ENCODE measurements at places on chromosomes 16 and 17.

DNA sequence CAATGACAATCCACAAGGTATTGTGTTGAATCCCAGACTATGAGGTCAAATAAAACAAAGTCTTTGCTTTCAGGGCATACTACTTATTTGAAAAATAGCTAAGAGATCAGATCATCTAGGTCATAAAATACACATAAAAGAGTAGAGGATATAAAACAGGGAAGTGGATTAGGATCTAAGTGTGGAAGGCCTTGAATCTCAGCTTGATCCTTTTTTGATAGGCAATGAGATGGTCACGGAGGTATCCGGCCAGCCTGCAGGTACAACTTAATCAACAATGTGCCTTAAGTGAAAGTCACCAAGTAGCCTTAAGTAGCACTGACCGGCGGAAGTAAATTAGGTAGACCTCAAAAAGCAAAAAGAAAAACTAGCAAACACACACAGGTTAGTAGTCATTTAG is 901.7 kb downstream of the KCNJ2 start:
- DNase-seq: no peak

- DNase-seq: no peak
Measured at GRCh38 chr16:57185446-57185944, 344 bp downstream of the PSME3IP1 start.

DNA sequence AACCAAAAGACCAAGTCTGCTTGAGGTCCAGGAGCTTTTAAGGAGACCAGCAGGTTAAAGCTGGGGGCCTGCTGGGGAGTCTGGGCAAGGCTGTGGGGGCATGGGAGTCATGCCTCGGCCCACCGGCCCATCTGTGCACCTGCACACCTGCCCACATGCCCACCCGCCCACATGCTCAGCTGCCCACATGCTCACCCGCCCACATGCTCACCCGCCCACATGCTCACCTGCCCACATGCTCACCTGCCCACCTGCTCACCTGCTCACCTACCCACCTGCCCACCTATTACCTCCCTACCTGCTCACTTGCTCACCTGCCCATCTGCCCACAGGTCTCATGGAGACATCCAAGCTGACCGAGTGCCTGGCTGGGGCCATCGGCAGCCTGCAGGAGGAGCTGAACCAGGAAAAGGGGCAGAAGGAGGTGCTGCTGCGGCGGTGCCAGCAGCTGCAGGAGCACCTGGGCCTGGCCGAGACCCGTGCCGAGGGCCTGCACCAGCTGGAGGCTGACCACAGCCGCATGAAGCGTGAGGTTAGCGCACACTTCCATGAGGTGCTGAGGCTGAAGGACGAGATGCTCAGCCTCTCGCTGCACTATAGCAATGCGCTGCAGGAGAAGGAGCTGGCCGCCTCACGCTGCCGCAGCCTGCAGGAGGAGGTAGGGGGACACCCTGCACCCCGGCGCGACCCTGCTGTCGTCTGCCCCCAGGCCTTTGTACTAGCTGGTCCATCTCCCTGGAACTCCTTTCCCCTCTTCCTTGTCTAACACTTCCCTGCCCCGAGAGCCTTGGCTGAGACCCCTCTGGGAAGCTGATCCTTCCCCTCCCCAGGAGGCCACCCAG is 14.0 kb downstream of the CARD14 start:
- DNase-seq: no peak

DNA sequence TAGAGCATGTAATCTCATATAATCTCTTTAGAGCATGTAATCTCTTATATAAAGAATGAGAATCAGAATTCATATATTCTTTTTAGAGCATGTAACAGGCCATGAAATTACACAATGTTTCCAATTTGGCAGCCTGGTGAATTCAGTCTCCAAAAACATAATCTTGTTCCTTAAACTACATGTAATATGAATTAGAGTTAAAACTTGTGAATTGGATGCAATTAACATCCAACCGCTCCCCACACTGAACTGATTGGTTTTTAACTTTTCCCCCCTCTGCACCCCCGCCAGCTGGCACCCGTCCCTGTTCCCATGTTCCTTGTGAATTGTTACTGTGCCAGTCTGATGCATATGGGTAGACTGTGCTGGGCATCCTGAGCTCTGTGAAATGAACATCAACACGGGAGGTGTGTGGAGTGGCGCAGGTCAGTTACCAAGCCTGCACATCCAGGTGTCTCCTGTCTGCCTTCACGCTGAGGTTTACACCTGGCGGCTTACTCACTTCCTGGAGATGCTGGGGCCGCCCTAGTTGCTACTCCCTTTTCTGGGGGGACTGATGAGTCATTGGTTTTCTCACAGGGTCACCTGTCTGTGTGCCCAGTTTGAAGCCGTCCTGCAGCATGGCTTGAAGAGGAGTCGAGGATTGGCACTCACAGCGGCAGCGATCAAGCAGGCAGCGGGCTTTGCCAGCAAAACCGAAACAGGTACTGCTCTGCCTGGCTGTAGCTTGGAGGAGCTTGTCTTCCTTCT is 50.4 kb downstream of the SNX29 start:
- DNase-seq: no peak

- DNase-seq: no peak
Measured at GRCh38 chr17:32492648-32493289, 6.0 kb downstream of the CDK5R1 start.

- DNase-seq: no peak
Measured at GRCh38 chr16:4979736-4980660, 21.9 kb downstream of the SEC14L5 start.

DNA sequence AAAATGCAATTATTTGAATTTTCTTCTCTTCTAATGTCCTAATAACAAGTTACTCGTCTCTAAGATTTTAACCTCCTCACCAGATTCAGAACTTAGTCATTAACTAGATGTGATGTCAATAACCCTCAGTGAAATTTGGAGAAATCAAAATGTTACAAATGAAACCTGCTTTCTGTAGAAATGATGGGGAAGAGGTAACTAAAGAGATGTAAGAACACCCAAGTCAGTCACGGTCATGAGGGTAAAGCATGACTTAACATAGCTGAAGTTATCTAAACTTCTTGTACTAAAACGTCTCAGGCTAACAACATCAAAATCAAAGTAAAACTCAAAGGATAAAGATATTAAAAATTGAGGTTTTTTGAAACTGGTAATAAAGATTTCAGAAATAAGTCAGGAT is 9.7 kb downstream of the RNFT1 start:
- DNase-seq: no peak

GRCh38 chr17:79410681-79411080 is 200.2 kb downstream of the RBFOX3 start:
- DNase-seq: no peak

- DNase-seq: no peak
Measured at GRCh38 chr17:78357672-78358537, 2.0 kb downstream of the SOCS3 start.

GRCh38 chr17:9703781-9704082 is 58.4 kb downstream of the USP43 start:
- no peak for DNase-seq

DNA sequence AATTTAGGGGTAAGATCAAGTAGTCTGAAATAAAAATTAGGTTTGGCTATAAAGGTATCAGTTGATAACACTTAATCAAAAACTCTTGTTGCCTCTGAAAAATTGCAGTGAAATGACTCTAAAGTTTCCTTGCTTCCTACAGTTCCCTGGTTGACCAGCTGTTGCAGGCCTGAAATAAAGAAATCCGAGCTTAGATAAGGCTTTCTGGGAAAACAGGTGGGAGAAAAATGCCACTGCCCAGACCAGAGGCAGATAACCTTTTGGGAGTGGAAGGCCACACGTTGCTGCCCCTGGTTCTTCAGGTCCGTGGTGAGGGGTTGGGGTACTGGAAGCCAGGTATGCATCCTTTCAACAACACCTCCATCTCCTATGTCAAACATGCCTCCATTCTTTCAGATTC is 111.3 kb downstream of the HS3ST3A1 start:
- DNase-seq: no peak

DNA sequence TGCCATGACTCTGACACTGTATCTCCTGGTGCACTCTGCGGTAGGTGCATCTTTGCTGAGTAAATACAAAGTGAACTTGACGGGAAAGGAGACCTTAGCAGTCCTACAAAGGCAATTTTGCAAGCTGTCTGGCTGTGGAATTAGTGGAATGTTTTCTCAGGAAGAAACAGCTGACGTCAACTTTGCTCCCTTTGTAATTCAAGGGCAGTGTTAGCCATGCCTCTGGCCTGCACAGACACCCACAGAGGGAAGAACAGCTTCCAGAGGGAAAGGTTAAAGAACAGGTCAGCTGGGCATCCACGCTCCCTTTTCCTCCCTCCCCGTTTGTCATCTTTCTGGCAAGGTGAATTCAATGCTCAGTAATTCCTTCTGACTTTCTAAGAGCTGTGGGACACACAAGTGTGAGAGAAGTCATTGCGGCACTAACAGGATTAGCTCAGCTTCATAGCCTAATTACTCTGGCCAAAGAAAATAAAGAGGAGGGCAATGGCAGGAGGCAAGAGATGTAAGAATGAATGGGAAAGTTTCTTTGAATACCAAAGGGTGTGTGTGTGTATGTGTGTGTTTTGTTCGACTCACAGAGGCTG is 476.9 kb upstream of the GOT2 start:
- DNase-seq: no peak

GRCh38 chr16:69796285-69797118 is 34.4 kb downstream of the WWP2 start:
- no peak for DNase-seq

GRCh38 chr16:75043175-75043895 is 44.5 kb downstream of the ZNRF1 start:
- no peak for DNase-seq

All from vagina (tissue), 2 donors.